ENCODE measurements at places on chromosomes 1 and 21.

GRCh38 chr21:33296156-33296555 is 28.6 kb upstream of the IFNAR1 start:
- no peak for DNase-seq

DNA sequence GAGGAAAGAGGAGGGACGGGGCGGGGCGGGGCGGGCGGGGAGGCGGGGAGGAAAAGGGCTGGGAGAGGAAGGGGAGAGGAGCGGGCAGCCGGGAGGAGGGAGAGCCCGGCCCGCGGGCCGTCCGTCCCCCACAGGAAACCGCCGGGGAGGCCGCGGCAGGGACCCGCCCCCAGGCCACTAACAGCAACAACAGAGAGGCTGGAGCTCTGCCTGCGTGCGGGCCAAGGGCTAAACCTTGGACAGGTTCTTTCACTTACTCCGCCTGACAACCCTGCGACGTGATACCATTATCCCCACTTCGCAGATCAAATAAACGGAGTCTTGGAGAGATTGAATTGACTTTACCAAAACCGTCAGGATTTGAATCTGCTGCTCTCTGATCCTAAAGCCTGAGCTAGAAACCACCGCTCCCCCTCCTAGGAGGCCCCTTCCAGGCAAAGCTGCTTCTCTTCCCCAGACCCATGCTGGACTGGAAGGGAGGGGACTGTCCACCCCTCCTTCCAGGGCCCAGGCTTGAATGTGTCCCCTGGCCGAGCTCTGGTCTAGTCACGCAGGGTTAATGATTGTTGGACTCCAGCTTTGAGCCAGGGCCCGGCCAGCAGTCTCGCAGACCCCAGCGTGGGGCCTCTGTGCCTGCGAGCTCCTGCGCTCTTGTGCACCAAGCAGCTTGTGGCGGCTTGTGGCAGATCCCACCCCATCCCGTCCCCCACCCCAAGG is at the start of gene EVA1B:
EVA1B (minus strand) TSS at position 10 of the 717 bp plus-strand sequence. CDS start 608 bp downstream, outside the sequence.
- DNase-seq: peak; percentile 57

- DNase-seq: no peak
Observed at GRCh38 chr1:1058088-1058905, 15.8 kb downstream of the RNF223 start.

DNA sequence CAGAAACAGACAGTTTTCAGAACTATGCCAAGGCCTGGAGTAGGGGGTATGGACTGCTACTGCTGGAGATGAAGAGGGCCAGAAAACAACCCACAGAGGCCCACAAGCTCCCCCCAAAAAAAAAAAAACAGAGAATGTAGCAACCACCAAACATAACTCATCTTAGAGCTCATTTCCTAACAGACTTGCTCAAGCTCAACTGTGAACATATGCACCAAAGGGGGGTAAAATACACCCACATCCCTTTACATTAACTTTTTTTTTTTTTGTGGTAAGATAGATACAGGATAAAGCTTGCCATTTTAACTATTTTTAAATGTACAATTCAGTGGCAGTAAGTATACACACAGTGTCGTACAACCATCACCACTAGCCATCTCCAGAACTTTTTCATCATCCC is 36.0 kb downstream of the SEC16B start:
- DNase-seq: no peak

DNA sequence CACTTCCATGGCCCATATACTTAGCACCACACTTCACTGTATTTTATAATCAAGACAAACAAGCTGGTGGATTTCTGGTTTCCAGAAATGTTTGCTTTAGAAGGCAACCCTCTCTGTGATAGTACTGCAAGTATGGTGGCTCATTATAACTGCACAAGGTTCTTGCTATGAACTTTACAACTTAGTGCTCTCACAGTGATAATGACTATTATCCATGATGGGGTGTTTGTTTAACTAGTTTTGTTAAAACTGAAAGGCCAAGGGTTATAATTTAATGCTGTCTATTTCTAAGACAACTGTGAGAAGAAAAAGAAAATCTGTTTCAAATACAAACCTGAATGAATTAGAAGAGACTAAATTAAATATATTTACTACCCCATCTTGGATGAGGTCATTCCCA is 903.2 kb downstream of the ADGRL2 start:
- no peak for DNase-seq

DNA sequence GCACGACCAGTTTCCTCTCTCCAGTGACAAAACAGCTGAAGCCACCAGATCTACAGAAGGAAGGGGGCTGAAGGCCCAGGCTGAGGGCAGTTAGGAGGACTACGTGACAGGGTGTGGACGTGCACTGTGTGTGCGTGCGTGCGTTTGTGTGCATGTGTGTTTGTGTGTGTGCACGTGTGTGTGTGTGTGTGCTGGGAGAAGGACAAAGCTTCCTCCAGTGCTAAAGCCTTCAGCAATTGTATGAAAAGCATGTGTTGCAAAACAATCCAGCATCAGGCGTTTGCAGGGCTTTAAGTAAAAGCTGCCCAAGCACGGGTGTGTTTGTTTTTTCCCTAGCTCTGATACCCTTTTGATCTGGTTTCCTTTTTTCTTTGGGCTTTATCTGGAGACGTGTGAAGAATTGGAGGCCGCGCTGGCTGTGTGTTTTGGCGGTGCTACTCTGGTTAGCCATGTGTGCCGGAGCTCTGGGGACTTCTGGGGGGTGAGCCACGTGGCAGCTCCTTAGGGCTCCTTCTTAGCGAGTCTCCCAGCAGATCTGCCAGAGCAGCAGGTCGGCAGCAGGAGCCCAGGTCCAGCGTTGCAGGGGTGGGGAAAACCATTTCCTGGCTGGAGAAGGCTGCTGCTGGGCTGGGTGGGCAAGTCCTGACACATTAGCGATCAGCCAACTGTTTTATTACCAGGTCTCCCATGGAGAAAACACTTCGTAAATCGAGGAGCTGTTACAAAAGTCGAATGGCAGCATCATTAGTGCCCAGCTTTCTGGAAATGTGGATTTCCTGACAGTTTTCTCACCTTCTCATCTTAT is 73.4 kb downstream of the UCK2 start:
- DNase-seq: no peak

DNA sequence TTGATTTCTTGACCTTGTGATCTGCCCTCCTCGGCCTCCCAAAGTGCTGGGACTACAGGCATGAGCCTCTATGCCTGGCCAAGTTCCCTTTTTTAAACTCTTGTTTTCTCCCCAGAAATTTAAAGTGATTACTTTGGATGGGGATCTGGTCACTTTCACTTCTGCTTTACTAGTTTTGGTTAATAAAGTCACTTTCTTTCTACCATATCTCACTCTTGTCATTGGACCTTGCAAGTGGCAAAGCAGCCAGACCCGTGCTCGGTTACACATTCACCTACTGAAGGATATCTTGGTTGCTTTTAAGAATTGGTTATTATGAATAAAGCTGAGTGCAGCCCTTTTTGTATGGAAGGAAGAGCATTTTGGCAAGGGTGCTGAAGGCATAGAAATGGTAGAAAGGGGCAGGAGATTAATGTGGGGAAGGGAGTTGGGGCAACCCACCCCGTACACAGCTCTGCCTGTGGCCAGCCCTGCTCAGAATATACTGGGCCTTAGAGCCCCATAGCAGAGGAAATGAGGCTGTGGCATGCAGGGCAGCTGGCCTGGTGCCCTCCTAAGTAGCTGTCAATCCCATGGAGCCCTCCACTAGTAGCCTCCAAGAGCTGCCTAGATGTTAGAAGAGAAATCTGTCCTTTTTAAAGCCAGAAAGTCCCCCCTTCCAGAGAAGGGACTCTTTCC is 40.7 kb downstream of the CD2 start:
- no peak for DNase-seq

GRCh38 chr1:107098961-107099360 is 41.9 kb upstream of the NTNG1 start:
- DNase-seq: no peak

- DNase-seq: no peak
Observed at GRCh38 chr1:226887006-226887405, 16.6 kb downstream of the PSEN2 start.

Measured in activated T-helper 2 cell treated with anti-CD3 and anti-CD28 coated beads, Interferon-gamma antibody, Interleukin-2, Interleukin-4, amounts not matched to agents 10 μg/mL and 5 μg/mL and 100 μg/mL, durations not matched to agents 14 hours and 24 hours and 36 hours (primary cell).